ENCODE measurements at places on chromosomes 13 and 19.
A peak's percentile ranks its signal among the peaks of the same experiment; 100 is the strongest.

GRCh38 chr13:65638572-65639168 lies 1591.5 kb downstream of the PCDH9 start:
- peak; percentile 53 for DNase-seq

DNA sequence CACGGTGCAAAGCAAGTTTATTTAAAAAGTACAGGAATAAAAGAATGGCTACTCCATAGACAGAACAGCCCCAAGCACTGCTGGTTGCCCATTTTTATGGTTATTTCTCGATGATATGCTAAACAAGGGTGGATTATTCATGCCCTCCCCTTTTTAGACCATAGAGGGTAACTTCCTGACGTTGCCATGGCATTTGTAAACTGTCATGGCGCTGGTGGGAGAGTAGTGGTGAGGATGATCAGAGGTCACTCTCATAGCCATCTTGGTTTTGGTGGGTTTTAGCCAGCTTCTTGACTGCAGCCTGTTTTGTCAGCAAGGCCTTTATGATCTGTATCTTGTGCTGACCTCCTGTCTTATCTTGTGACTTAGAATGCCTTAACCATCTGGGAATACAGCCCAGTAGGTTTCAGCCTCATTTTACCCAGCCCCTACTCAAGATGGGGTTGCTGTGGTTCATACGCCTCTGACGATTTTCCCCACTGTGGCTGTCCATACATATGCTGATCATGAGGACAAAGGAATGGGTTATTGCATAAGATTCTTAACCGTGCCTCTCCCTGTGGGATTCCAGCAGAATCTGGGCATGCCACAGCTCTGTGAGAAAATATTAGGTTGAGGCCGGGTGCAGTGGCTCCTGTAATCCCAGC lies 36.9 kb upstream of the ZNF507 start:
- DNase-seq, result no peak

GRCh38 chr19:5929625-5930024 lies 15.6 kb downstream of the CAPS start:
- DNase-seq, result no peak

- peak; percentile 94 for DNase-seq
These were observed 372 bp upstream of the ZNF699 start for GRCh38 chr19:9309974-9310446.

DNA sequence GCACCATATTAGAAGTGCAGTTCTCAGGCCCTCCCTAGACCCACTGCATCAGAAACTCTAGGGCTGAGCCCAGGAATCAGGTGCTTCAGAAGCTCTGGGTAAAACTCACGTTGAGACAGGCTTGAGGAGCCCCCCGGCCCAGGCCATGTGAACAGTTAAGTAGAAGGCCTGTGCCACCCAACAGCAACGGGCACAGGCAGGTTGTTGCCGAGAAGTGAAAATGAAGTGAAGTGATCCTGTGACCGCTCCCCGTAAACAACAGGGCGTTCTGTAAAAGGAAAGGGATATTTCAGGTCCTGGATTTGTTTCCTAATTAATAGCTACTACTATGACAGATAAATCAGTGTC lies 128.8 kb downstream of the ATP11A start:
- no peak for DNase-seq

- DNase-seq, result no peak
These were observed 203.3 kb downstream of the COG6 start for GRCh38 chr13:39858794-39859193.

DNA sequence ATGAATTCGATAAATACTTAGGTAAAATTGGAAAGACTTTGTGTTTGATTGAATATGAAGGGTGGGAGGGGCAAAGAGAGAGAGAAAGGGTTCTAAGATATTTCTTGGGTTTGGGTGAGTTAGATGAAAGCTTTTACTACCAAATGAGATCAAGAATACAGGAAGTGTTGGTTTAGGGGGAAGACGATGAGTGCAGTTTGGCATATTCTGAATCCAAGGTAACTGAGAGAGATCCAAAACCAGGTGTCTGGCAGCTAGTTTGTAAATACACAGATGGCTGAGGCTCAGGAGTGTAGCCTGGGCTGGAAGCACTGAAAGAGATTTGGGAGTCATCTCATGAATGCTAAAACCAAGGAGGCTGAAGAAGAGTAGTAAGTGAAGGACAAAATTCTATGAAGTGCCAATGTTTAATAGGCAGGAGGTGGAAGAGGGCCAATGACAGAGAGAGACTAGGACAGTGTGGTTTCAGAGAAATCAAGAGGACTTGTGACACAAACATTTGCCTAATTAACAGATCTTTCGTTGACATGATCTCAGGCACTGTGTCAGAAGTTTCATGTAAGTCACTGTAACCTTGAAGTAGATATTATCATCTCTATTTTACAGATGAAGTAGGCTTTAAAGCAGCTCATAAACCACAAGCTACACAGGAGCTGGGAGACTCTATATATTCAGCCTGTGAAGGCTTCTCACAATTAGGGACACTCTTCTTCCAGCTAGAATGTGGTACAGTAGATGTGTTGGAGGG lies 70.2 kb upstream of the ZDHHC20 start:
- DNase-seq, result no peak

GRCh38 chr13:51738226-51738905 lies 65.6 kb downstream of the DHRS12 start:
- no peak for DNase-seq

GRCh38 chr13:59424661-59425060 lies 739.1 kb downstream of the DIAPH3 start:
- DNase-seq, result no peak

- DNase-seq, result no peak
These were observed 127.9 kb downstream of the DLEU7 start for GRCh38 chr13:50715402-50716146.

- no peak for DNase-seq
These were observed 514.5 kb downstream of the IRS2 start for GRCh38 chr13:109271555-109272541.

DNA sequence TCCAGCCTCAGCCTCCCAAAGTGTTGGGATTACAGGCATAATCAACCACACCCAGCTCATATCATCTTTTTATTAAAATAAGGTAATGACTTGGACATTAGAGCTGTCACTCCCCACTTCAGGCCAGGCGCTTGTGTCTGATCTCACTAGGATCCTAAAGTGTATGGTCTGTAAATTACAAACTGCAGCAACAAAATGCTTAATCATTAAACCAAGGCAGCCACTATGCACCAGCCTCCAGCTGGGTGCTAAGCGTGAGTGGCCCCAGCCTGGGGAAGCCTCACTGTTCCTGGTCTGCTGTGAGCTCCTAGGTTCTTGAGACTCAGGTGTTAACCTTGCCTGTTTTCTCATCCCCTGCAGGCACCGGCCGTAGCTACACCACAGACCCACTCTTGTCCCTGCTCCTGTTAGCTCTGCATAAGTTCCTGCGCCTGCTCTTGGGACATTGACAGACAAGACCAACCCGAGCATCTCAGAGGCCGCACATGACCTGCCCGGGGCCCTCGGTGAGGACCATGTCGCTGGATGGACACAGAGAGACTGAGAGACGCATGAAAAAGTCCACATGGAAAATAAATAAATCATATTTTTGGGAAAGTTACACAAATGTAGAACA lies 37.8 kb downstream of the VSTM2B start:
- no peak for DNase-seq

DNA sequence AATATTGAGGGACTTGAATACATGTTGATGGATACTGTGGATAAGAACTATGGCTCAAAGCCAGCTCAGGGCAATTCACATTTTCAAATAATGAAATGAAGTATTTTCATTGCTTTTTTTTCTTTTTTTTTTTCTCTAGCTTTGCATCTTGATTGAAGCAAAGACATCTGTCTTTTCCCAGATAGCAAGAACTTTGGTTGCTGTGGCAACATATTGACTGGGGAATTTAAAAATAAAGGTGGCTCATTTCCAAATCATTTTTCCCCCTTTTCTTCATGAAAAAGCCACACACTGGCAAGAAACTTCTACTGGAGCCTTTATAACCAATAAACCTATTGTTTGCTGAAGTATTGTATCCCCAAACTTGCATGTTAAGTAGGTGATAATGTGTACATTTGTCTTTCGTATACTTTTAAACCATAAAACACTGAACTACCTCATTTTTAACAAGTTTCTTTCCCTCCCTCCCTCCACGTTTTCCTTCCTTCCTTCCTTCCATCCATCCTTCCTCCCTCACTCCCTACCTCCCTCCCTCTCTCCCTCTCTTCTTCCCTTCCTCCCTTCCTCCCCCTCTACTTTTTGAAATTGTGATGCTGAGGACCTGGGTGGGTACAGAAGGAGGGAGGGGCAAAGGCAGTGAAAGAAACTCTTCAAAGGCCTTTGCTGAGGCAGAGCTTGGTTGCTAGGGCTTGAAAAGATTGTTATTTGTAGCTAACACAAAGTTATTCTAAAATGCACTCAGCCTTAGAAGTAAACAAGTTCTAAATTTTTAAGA lies 343.5 kb upstream of the SPRY2 start:
- no peak for DNase-seq

GRCh38 chr13:45860240-45860639 lies 8.7 kb upstream of the SIAH3 start:
- no peak for DNase-seq

GRCh38 chr13:42762917-42763316 lies 18.5 kb upstream of the FAM216B start:
- DNase-seq, result no peak

GRCh38 chr19:19434483-19435045 lies 29.1 kb downstream of the GATAD2A start:
- DNase-seq, result no peak

- no peak for DNase-seq
These were observed 121.4 kb downstream of the ENOX1 start for GRCh38 chr13:43665388-43665787.

GRCh38 chr13:19645000-19645399 lies 11.5 kb downstream of the MPHOSPH8 start:
- DNase-seq, result no peak

DNA sequence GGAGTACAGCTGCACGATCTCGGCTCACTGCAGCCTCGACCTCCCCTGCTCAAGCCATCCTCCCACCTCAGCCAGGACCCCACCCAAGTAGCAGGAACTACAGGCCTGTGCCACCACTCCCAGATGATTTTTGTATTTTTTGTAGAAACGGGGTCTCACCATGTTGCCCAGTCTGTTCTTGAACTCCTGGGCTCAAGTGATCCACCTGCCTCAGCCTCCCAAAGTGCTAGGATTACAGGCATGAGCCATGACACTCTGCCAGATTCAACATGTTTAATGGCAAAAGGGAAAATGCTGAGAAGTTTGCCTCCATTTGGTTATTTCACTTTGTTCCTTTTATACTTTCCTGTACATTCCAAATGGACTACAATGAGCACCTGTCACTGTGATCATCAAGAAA lies 65.8 kb downstream of the ZIC5 start:
- DNase-seq, result no peak

- DNase-seq, result peak; percentile 95
These were observed 1.5 kb downstream of the GPC6 start for GRCh38 chr13:93227878-93228642.

GRCh38 chr19:2013683-2013961 lies 1.9 kb downstream of the BTBD2 start:
- no peak for DNase-seq

GRCh38 chr19:12205296-12205695 lies 42.4 kb downstream of the ZNF136 start:
- no peak for DNase-seq

DNA sequence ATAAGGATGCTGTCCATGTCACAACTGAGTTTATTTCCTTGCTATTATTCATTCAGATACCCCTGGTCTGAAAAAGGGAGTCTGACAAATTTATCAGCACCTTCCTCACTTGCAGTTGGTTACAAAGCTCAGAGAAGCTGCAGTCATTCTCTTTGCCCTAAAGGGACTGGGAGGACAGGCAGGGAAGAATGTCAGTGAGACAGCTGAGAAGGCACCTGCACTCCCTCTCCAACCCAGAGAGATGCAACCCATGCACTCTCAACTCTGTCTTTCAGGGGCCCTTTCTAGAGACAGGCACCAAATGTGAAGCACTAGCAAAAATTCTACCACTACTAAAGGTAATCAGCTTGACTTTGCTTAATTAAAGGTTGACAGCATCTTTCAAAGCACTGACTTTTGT lies 83.3 kb downstream of the CRYL1 start:
- DNase-seq, result no peak

- no peak for DNase-seq
These were observed 142.5 kb downstream of the LACC1 start for GRCh38 chr13:44022196-44022595.

- peak; percentile 67 for DNase-seq
These were observed 62.4 kb downstream of the URI1 start for GRCh38 chr19:30004403-30004802.

DNA sequence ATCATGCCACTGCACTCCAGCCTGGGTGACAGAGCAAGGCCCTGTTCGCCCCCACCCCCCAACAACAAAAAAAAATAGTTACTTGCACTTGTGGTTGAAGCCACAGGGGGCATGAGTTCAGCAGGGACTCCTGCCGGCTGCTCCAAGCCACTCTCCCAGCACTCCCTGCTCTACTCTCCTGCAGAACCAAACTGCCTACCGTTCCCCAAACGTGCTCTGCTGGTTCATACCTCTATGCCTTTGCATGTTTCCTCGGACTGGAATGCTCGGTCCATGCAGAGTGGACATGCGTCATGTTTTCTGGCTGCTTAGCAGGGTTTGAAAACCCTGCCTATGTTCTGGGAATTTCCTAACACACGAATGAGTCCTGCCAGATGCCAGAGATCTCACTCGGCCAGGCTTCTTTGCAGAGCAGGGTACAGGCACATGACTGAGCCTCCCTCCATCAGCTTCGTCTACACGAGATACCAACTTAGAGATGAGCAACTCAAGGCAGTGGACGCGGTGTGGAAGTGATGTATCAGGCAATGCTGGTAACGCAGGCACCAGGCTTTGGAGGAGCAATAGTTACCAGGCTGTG lies 8.5 kb upstream of the SLC25A15 start:
- DNase-seq, result no peak

DNA sequence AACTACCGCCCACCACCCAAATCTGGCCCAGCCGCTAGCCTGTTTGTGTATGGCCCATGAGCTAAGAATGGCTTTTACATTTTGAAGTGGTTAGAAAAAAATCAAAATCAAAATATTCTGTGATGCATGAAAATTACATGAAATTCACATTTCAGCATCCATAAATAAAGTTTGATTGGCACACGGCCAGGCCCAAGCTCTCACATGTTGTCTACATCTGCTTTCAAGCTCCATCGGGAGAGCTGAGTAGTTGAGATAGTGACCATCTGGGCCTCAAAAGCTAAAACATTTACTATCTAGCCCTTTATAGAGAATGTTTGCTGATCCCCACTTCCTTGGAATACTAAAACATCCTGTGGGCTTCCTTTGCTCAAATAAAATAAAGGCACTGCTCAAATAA lies 14.5 kb downstream of the RFX2 start:
- no peak for DNase-seq

- DNase-seq, result no peak
These were observed 15.4 kb upstream of the STK24 start for GRCh38 chr13:98592362-98592732.

Data from NCI-H146 (cell line).